Stimulated activated CD4-positive, alpha-beta T cell treated with anti-CD3 and anti-CD28 coated beads, Interleukin-1b, Interleukin-23, amount 100 ng/mL, for 1 hour (primary cell): ENCODE measurements at places on chromosomes 6 and 20.

DNA sequence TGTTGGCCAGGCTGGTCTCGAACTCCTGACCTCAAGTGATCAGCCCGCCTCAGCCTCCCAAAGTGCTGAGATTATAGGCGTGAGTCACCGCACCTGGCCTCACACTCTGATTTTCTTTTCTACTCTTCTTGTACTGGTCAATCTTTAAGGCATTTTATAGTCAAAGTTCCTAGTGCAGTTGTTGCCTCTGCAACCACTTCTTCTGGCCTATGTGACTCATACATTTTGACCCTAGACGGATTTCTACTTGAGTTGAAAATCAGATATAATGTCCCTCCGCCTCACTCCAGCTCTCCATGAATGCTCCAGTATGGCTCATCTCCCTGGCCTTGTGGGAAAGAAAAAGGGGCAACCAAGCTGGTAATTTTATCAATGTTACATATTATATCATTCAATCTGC, 42.4 kb downstream of the TNFRSF21 start:
- DNase-seq, result no peak

- no peak for DNase-seq
Observed at GRCh38 chr6:133833949-133834359, 55.0 kb upstream of the TCF21 start.

- no peak for DNase-seq
Observed at GRCh38 chr6:160137130-160137988, 15.7 kb downstream of the SLC22A1 start.

DNA sequence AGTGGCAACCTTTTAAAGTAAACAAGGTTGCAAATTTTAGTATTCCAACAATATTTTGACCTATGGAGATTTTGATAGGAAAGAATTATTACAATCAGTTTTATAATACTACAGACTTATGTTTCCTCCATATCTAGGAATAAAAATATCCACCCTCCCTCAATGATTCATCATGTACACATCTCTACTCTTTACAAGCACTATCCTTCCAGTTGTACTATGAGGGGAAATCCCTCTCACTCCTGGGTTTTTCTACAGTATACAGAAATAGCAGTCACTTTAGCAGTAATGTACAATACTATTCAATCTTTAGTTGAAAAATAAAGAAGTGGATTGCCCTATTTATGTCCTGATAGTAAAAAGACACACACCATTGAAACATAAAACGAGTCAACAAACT, 46.3 kb upstream of the SCML4 start:
- no peak for DNase-seq

GRCh38 chr6:82084324-82084920, 163.1 kb downstream of the IBTK start:
- DNase-seq, result no peak

DNA sequence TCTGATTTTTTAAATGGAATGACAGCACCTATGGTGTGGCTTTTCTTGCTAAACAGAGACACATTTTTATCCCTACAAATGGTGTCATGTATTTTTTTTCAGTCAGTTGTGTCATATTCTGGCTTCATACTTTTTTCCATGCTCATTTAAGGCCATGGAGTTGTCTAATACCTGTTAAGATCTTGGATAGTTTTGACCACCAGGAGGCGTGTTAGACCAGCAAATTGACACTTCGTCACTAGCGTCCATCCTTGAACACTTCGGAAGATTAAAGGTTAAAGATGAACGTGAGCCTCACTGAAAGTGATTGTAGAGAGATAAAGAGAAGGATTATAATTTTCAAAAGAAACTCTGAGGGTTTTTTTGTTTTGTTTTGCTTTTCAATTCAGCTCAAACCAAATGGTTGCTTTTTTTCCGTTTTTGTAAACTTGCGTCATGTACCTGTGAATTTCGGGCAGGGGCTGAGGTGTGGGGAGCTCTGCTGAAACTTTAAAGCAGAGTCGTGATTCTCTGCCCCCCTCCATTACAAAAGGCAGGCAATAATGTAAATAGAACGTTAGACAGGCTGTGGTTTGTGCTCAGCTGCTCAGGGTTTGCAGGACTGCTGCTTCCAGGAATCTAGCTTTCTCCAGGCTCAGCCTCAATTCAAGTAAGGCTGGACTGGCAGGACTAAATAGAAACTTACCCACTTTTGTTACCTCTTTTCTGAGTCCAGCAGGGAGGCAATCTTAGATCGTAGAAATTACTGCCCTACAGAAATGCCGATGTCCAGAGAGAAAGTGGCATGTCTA, 245.1 kb downstream of the FOXA2 start:
- DNase-seq, result no peak

- no peak for DNase-seq
Observed at GRCh38 chr20:7137395-7138151, 370.1 kb downstream of the BMP2 start.

DNA sequence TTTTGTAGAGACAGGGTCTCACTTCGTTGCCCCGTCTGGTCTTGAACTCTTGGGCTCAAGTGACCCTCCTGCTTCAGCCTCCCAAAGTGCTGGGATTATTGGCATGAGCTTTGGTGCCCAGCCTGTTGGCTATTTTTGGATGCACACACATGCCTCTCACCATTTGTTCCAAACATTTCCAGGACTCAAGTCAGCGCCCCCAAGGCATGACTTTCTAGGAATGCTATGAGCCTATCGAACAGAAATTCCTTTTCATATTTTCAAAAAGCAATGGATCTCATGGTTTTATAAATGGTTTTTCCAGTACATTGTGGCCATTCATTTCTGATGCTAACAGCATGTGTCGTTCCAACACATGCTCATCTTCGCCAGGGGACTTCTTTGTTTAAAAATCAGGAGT, 119.3 kb upstream of the NAA20 start:
- DNase-seq, result no peak

GRCh38 chr6:134533991-134534390, 216.1 kb upstream of the SGK1 start:
- DNase-seq, result no peak

- DNase-seq, result no peak
Observed at GRCh38 chr6:89564752-89565427, 73.7 kb downstream of the LYRM2 start.

GRCh38 chr6:35400901-35401311, 51.2 kb upstream of the FANCE start:
- DNase-seq, result no peak

GRCh38 chr6:11821781-11822180, 43.2 kb upstream of the ADTRP start:
- no peak for DNase-seq

GRCh38 chr6:161414180-161414579, 140.3 kb upstream of the AGPAT4 start:
- no peak for DNase-seq

DNA sequence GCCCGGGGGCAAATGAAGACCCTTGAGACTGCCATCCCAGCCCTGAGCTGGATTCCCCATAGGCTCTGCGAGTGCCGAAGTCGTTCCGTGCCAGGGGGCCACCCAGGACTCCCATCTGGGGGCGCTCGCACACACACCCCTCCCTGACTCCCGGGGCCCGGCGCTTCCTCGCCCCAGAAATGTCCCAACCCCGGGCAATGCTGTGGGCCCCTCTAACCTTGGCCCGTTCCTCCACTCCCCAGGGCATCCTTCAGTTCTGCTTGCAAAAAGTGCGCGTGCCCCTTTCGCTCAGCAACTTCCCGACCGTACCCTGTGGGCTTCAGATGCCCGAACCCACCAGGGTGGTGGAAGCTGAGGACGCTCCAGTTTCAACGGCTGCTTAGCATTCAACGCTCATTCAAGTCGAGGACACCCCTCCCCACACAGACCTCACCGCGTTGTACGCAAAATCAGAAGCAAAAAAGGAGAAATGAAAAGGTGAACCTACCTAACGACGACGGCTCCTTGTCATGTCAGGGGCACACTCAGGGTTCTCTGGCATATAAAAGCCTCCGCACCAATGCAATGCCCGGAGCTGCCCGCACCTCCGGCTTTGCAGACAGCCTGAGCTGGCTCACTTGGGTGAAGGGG, 25.3 kb downstream of the RIPOR2 start:
- DNase-seq, result no peak

- no peak for DNase-seq
Observed at GRCh38 chr6:29563435-29563965, 4.0 kb upstream of the UBD start.

- DNase-seq, result no peak
Observed at GRCh38 chr6:54646951-54647664, 199.5 kb upstream of the FAM83B start.

DNA sequence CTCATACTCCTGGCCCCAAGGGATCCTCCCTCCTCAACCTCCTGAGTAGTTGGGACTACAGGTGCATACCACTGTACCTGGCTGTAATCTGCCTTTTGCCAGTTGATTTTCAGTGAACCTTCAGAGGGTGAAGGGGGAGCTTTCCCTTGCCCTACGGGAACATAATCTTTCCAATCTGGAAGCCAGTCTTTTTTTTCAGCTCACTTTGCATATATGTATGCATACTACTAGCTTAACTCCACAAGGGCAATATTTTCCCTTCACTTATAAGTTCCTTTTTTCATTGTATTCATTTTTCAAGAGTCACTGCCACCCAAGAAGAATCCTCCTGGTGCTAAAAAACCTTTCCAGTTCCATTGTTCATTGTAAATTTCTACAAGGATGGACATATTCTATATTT, 53.4 kb upstream of the GCM1 start:
- DNase-seq, result no peak

DNA sequence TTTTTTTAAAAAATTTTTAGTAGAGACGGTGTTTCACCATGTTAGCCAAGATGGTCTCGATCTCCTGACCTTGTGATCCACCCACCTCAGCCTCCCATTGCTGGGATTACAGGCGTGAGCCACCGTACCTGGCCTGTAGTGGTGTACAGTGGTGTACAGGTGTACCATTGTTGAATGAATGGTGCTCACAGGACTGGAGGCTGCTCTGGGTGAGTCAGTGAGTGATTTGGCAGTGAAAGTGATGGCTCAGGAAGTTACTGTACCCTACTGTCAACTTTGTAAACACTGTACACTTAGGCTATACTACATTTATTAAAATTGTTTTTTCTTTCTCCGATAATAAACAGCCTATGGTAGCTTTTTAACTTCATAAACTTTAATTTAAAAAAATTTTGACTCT, 122.8 kb upstream of the EEF1E1 start:
- DNase-seq, result no peak
